Caudate nucleus (tissue), 63 donors: ENCODE measurements at places on chromosomes 1 and 21.

DNA sequence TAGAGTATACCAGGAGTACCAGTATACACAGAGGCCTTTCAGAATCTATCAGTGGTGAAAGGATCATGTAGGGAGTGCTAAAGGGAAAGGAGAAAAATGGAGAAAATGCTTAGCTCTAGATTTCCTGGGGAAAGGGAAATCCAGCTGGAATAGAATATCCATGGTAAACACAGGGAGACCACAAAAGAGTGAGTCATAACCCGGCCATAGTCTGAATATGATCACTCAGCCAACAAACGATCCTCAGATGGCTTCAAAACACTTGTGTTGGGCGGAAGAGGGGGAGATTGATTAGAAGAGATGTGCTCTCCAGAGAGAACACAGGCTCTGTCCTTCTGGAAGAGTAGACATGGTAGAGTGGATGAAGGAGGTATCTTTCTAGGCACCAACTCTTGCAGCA is 180.6 kb downstream of the PAPPA2 start:
- DNase-seq: no peak

DNA sequence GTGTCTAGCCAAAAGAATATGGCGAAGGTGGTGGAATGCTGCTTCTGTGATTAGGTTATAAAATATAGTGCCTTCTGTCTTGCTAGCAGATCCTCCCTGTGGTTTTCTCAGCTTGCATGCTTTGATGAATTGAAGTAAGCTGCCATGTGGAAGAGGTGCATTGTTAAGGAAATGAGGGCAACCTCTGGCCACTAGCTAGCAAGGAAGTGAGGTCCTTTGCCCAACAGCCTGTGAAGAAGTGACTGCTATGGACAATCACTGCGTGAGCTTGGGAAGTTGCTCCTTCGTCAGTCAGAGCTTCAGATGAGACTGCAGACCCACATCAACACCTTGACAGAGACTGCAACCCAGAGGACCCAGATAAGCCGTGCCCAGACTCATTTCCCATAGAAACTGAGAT is 109.4 kb downstream of the GIPC2 start:
- no peak for DNase-seq

DNA sequence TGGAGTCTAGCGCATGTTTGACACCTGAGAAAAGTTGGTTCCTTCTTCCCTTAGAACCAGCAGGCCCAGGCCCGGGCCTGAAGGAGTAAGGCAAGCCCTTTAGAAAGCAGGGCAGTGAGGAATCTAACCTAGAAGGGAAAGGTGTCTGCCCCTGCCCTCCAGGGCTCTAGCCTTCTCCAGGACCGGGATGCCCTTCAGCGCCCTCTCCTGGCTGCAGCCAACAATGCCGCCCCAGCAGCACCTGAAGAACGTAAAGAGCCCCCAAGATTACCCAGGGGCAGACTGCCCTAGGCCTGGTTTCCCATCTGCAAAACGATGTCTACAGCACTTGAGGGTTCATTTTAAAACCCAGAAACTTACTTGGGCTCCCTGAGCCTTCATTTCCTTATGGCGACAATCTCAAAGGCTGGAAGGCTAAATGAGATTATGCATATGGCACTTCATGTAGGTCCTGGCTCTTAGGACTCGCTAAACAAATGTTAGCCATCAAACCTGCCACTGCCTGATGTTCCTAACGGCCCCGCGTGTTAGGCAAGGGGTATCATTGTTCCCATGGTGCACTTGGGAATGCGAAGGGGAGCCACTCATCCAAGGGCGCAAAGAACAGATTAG is 106.7 kb upstream of the KLHDC7A start:
- DNase-seq: no peak

DNA sequence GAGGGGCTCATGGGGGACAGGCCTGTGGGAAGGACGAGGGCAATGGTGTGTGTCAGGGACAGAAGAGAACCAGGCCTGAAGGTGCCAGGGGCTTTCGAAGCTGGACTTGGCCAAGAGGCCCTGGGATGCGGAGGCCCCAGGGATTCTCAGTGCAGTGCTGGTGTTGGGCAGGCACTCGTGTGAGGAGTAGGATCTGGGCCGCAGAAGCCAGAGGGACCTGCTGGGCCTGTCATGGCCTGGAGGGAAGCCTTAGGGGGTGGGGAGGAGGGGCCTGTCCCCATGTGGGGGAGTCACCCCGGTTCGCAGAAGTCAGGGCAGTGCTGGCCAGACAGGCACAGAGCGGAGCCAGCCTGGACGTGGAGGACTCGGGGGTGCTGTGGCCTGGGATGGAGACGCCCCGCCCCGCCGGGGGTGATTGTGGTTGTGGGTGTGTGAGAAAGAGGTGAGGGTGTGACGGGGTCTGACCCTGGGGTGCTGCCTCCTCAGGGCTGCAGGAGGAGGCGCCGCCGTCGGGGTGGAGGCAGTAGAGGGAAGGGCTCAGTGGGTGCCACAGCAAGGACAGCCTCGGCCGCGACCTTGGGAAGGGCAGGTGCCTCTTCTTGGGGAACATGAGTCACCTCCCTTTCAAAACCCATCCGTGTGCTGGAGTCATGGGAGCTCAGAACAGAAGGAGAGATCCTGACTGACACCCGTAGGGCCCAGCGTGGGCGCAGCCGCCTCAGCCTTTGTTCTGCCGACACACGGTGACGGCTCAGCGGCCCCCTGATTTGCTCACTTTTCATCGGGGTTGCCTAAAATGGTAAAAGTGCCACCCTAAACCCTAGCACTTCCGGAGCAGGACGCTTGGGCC is 33.9 kb downstream of the FAAP20 start:
- peak; percentile 64 for DNase-seq

GRCh38 chr1:208997726-208998312 is 585.7 kb upstream of the CAMK1G start:
- DNase-seq: no peak

GRCh38 chr1:6634371-6635052 is 9.8 kb downstream of the THAP3 start:
- DNase-seq: no peak
